ENCODE measurements at places on chromosomes 11 and 22.

GRCh38 chr11:132559331-132560036 lies 972.8 kb downstream of the OPCML start:
- DNase-seq = no peak
- no peak overlapping the region for H3K4me3 ChIP-seq
- no peaks in the 10 kb centered on the region for H3K4me1 ChIP-seq
- peaks cover 16% of the 10 kb centered on the region for H3K27me3 ChIP-seq

GRCh38 chr11:6387811-6388599 lies 2.3 kb upstream of the SMPD1 start:
- H3K4me1 ChIP-seq = peaks cover 47% of the 10 kb centered on the region
- peaks cover 9% of the 10 kb centered on the region for H3K36me3 ChIP-seq
- no peak for DNase-seq
- H3K4me3 ChIP-seq = no peak overlapping the region

GRCh38 chr11:122895563-122895962 lies 13.0 kb downstream of the JHY start:
- H3K4me3 ChIP-seq = no peak overlapping the region
- no peaks in the 10 kb centered on the region for H3K27me3 ChIP-seq
- DNase-seq = no peak
- no peak overlapping the region for H3K27ac ChIP-seq

- no peak for DNase-seq
- H3K4me1 ChIP-seq = no peaks in the 10 kb centered on the region
- no peaks in the 10 kb centered on the region for H3K36me3 ChIP-seq
These were observed 749 bp upstream of the BEST1 start for GRCh38 chr11:61949169-61950034.

DNA sequence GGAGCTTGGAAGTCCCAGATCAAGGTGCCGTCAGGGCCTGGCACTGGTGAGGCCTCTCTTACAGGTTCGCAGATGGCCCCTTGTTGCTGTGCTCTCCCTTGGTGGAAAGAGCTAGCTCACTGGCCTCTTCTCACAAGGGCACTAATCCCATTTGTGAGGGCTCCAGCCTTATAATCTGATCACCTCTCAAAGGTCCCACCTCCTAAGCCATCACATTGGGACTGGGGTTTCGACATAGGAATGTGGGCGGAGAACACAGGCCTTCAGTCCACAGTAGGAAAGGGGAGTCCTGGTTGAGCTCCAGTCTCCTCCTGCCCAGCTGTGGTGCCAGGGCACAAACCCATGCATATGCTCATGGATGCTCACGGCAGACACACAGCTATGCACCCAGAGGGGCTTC lies 14.0 kb upstream of the LRRC32 start:
- no peaks in the 10 kb centered on the region for H3K36me3 ChIP-seq
- peaks cover 23% of the 10 kb centered on the region for H3K27me3 ChIP-seq
- DNase-seq = no peak
- H3K4me1 ChIP-seq = peaks cover 29% of the 10 kb centered on the region
- H3K27ac ChIP-seq = no peak overlapping the region
- no peak overlapping the region for H3K4me3 ChIP-seq

DNA sequence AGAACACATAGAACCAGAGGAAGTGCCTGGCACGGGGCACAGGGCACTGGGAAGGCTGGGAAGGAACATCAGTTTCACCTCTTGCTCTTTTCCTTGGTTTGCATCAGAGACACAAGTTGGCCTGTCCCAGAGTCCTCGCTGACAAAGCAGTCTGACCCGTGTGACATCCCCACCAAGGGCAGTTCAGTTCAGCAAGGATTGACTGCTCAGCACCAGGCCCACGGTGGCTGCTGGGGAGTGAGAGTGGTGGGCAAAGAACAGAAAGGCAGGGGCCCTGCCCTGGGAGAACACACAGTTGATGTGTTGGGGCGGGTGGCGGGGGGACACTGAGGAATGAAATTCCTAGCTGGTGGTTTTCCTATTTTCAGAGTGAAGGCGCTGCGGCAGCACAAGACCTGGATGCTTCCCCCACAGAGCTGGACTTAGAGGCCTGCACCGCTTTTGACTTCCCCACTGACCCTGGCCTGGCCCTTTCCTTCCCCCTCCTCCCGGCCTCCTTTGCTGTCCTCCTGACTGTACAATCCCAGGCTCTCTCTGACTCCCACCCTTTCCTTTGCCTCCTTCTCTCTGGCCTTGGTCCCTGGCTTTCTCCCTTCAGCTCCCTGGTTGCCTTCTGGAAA lies 2.2 kb upstream of the TMPRSS13 start:
- no peaks in the 10 kb centered on the region for H3K36me3 ChIP-seq
- H3K4me1 ChIP-seq = peaks cover 41% of the 10 kb centered on the region
- no peak for DNase-seq
- peak overlapping the region; percentile 68 for H3K4me3 ChIP-seq
- no peaks in the 10 kb centered on the region for H3K27me3 ChIP-seq
- peak overlapping the region; percentile 78 for H3K27ac ChIP-seq

DNA sequence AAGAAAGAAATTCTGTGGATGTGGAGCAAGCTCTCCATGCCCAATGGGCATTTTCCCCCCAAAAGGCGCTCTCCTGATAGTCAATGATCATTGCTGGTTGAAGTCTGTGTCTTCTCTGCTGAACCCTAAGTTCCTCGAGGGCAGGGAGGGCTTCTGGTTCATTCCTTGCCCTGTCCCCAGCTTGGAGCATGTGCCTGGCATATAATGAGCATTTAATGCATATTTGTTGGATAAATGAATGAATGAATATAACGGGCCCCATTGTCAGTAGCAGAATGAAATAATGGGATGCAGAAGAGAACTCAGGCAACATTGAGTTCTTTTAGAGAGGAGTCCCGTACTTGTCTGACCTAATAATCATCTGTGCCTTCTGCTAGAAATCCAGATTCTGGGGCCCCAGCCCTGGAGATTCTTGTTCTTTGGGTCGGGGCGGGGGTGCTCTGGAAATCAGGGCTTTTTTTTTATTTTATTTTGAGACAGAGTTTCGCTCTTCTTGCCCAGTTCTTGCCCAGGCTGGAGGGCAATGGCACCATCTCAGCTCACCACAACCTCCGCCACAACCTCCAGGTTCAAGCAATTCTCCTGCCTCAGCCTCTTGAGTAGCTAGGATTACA lies 64.4 kb downstream of the CD82 start:
- DNase-seq = no peak
- H3K27ac ChIP-seq = no peak overlapping the region
- H3K4me1 ChIP-seq = peaks cover 14% of the 10 kb centered on the region
- H3K36me3 ChIP-seq = peaks cover 2% of the 10 kb centered on the region

DNA sequence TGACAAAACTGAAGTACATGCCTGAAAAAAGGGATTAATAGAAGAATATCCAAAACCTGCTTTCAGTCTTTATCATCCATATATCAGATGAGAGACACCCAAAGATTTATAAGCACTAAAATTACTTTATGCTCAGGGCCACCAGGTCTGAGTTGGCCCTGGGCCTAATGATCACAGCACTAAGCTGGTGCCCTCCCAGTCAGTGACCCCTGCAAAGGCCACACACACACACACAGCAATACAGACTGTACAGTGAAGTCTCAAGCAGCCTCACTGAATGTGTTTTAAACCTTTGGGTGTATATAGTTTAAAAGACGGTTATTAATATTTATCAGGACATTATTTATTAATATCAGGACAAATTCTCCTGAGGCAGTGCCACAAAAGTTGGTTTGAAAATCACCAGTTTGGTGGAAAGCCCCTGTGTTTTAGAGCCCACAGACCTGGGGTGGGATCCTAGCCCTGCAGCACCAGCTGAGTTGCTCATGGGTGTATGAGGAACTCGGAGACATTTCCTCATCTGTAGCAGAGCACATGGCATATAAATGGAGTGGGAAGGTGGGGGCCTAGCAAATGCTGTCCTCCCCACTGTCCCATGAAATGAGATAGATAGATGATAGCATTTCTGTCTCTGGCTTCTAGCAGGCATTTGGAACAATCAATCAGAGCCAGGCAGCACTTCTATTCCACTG lies 48.4 kb upstream of the HORMAD2 start:
- H3K27me3 ChIP-seq = no peaks in the 10 kb centered on the region
- H3K36me3 ChIP-seq = no peaks in the 10 kb centered on the region
- no peaks in the 10 kb centered on the region for H3K4me1 ChIP-seq
- no peak overlapping the region for H3K4me3 ChIP-seq

DNA sequence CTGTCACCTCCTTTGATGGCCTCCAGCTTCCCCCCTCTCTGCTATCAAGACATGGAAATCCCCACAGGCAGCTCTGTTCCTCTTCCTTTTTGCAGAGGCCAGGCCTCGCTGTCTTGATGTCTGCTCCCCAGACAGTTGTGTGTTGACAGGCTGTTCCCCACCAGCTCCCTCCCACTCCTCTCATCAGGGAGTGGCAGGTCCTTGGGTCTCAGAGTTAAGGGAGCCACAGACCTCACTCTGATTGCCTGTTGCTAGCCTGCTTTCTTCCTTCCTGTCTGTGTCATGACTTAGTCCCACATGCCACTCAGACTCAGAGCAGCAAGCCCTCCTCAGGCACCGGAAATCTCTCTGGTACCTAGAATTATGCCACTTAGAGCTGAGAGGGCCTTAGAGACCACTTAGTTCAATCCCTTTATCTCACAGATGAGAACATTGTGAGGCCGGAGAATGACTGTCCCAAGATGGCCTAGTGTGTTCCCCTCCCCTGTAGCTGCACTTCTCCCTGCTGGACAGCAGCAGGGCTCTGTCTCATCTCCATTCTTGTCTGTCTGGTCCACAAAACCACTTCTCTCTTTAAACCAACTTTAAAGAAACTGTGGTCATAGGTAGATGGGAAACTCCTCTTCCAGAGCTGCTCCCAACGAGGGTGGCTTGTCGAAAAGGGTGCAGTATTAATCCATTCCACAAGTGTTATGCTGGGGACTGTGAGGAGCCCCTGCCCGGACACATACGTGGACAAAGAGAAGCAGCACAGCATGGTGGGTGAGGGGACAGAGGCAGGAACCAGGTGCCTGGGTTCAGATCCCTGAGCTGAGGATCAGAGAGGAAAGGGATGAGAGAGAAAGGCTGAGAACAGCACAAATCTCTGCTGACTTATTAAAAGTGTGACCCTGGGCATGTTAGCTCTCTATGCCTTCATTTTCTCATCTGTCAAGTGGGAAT lies 4.2 kb downstream of the AMPD3 start:
- peaks cover 19% of the 10 kb centered on the region for H3K36me3 ChIP-seq
- peak overlapping the region; percentile 84 for H3K4me3 ChIP-seq
- no peaks in the 10 kb centered on the region for H3K27me3 ChIP-seq
- peak overlapping the region; percentile 93 for H3K27ac ChIP-seq
- peak; percentile 65 for DNase-seq

DNA sequence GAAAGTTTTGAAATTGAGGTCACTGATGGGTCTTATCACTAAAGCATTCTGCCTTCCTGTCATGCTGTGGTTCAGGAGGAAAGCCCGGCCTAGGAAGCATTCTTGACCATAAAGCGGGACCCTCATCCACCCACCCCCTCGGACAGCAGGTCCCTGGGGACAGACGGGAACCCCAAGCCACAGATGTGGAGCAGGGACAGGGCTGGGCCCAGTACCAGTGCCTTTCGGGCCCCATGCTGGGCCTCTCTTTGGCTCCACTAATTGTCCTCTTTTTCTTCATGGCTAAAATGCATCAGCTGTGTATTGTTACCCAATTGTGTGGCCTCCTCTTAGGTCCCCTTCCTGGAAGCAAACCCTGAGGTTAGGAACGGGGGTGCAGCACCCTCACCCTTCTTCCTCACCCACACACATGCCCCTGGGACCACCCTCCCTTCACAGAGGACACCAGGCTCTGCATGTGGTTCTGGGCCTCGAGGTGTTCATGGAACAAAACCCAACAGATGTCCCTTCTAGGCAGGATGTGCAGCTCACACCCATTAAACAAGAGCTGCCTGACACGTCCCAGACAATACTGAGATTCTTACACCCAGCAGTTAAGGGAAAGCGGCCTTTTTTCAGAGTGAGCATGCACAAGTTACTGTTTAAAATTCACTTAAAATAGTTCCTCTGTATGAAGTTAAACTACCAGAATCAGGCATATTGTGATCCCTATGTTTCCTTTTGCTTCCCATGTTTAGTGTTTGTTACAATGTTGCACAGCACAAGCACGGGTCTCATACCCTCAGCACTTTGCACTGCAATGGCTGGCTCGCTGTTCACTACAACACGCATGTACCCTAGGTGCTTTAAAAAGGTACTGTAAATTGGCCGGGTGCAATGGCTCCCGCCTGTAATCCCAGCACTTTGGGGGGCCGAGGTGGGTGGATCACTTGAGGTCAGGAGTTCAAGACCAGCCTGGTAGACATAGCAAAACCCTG lies 807.6 kb downstream of the BRD1 start:
- no peak overlapping the region for H3K27ac ChIP-seq
- H3K4me1 ChIP-seq = no peaks in the 10 kb centered on the region
- no peak for DNase-seq
- peaks cover 6% of the 10 kb centered on the region for H3K27me3 ChIP-seq
- H3K4me3 ChIP-seq = no peak overlapping the region
- H3K36me3 ChIP-seq = no peaks in the 10 kb centered on the region

- H3K4me1 ChIP-seq = no peaks in the 10 kb centered on the region
- no peaks in the 10 kb centered on the region for H3K36me3 ChIP-seq
- no peak overlapping the region for H3K4me3 ChIP-seq
- no peak overlapping the region for H3K27ac ChIP-seq
- no peak for DNase-seq
These were observed 590.0 kb downstream of the BRD1 start for GRCh38 chr22:49237703-49238102.

GRCh38 chr11:83677730-83678129 lies 391.6 kb upstream of the CCDC90B start:
- H3K27ac ChIP-seq = no peak overlapping the region
- H3K36me3 ChIP-seq = no peaks in the 10 kb centered on the region
- H3K4me3 ChIP-seq = no peak overlapping the region
- H3K4me1 ChIP-seq = no peaks in the 10 kb centered on the region
- H3K27me3 ChIP-seq = peaks cover 9% of the 10 kb centered on the region
- no peak for DNase-seq

DNA sequence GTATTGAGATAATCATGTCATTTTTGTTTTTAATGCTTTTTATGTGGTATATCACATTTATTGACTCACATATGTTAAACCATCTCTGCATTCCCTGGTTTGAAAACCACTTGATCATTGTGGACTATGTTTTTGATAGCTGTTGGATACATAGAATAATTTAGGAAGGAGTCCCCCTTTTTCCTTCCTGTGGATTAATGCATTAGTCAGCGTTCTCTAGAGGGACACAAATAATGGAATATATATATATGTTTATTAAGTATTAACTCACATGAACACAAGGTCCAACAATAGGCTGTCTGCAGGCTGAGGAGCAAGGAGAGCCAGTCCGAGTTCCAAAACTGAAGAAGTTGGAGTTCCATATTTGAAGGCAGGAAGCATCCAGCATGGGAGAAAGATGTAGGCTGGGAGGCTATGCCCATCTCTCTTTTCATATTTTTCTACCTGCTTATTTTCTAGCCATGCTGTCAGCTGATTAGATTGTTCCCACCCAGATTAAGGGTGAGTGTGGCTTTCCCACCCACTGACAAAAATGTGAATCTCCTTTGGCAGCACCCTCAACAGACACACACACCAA lies 123.8 kb downstream of the ZNF280B start:
- H3K27me3 ChIP-seq = peaks cover 48% of the 10 kb centered on the region
- H3K4me1 ChIP-seq = no peaks in the 10 kb centered on the region
- H3K36me3 ChIP-seq = no peaks in the 10 kb centered on the region
- DNase-seq = no peak
- no peak overlapping the region for H3K4me3 ChIP-seq
- no peak overlapping the region for H3K27ac ChIP-seq
